ENCODE measurements at places on chromosomes 6 and 20.

- DNase-seq, result no peak
Measured at GRCh38 chr6:41859356-41859755, 35.8 kb downstream of the USP49 start.

DNA sequence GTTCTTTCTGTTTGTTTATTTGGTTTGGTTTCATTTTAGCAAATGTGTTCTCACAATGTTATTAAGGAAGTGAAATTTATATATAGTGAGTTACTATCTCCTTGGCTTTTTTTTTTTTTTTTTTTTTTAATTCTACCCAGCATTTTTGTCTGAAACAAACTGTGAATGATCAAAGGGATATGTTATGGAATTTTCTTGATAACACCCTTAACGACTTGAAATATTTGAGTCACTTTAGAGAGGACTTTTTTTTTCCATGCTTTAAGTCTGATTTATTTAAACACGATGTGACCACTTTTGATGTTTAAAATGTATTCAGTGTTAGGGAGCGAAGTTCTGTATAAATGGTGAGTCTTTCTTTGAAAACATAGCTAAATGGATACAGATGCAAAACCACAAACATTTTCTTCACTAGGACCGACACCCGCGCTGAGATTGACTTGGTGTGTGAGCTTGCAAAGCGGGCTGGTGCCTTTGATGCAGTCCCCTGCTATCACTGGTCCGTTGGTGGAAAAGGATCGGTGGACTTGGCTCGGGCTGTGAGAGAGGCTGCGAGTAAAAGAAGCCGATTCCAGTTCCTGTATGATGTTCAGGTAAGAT, 149.7 kb downstream of the MTHFD1L start:
- no peak for DNase-seq

GRCh38 chr6:96898241-96898851, 655 bp upstream of the NDUFAF4 start:
- no peak for DNase-seq

GRCh38 chr6:23783901-23784300, 342.1 kb upstream of the NRSN1 start:
- no peak for DNase-seq

DNA sequence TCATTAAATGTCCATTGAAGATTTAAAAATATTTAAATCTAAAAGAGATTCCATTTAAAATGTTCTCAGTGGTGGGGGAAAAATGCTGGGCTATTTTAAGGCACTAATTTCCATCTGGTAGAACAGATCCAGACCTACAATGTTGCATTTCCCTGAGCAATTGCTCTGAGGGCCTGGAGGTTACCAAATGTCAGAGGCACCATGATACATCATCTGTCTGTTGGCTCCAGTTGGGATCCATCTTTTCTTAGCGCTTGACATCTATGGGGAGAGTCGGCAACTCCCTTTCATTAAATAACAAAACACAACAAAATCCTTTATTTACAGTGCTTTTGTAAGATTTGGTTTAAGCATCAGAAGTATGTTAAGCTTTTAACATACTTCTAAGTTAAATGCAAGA, 224.5 kb downstream of the FOXC1 start:
- DNase-seq, result no peak

- DNase-seq, result no peak
Measured at GRCh38 chr20:63133481-63134091, 82.3 kb downstream of the YTHDF1 start.

GRCh38 chr20:37345339-37346235, at the start of gene SRC:
SRC (plus strand) TSS chr20:37346140; CDS start chr20:37384154, 38,014 bp downstream.
- no peak for DNase-seq

- no peak for DNase-seq
Measured at GRCh38 chr6:33888664-33889200, 84.9 kb upstream of the MLN start.

DNA sequence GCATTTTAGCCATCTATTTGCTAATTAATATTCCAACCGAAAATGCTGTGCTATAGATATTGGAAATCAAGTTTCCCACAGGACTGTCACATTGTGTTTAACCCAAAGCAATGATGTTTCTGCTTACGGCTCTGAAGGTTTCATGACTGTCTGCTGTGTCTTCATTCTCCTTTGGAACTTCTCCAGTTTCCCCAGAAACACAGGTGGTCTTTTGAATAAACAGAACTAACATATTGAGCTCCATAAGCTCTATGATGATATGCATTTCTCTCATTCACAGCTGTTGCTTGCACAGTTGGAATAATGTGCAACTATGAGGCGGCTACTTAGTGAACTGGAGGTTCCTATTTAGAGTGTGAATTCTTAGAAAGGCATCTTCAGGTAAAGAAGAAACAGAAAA, 266.0 kb upstream of the ID4 start:
- DNase-seq, result no peak

DNA sequence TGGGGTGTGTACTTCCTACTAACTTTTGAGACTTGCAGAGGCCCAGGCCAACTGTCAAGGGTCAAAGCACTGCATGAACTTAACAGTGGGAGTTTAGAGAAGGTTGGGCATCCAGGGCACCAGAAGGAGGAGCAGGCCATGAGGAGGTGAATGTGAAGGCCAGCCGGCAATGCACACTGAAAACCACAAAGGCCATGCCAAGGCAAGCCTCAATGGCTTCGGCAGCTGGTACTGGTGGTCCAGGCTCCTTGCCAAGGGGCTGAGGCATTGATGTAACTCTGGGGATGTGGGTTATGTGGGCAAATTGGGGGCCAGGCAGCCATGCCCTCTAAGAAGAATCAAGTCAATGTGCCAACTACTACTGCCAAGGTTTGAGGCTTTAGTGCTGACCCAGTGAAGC, 222.4 kb downstream of the UNC5CL start:
- no peak for DNase-seq

GRCh38 chr6:56655996-56656395, 13.3 kb upstream of the DST start:
- DNase-seq, result no peak

DNA sequence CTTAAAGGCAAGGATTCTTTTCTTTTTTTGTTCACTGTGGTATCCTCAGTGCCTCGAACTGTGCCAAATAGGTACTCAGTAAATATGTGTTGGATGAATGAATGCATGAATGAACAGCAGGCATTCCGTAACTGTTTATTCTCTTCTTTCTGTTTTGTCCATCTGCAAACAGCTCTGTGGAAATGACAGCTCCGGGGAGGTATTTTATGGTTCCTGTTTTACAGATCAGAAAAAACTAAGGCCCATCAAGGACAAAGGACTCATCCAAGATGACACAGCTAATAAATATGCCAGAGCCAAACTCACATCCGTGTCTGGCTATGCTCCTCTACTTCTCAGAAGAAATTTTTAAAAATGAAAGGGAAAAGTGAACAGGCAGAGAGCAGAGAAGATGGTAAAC, 21.0 kb downstream of the JPH2 start:
- DNase-seq, result no peak

GRCh38 chr6:151493161-151493803, 535 bp upstream of the CCDC170 start:
- no peak for DNase-seq

GRCh38 chr6:160124605-160125004, 3.0 kb downstream of the SLC22A1 start:
- no peak for DNase-seq

DNA sequence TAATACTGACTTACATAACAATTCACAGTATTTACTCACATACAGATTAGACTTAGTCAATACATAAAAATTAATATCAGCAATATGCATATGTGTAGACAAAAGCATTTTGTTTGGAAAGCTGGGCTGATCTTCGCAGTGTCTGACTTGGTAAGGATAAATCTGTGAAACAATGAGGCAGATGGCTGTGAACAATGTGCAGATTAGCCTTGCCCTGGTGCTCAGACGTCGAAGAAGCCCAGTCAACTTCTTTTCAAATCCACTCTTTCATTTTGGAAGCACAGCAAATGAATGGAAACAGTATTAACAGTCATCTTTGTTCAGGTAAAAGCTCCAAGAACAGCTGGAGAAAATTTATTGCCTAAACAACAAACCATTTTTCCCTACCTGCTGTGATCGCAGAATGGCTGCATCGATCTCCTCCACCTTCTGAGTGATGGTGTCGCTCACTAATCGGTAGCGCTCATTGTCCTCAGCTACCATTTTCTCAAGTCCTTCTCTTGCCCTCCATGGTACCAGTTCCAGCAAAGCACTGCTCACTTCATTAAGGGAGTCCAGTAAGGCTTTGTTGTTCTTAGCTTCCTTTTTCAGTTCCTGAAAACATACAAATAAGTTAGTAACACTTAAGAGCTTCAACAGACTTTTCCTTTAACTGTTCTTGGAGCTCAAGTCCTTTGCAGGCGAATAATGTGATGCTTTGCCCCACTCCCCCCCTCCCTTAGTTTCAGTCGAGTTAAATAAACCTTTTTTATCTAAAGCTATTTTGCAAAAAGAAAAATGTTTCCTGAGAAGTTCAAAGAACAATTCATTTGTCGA, 116.5 kb downstream of the DST start:
- no peak for DNase-seq

GRCh38 chr6:6920987-6921313, 186.8 kb upstream of the RREB1 start:
- no peak for DNase-seq

GRCh38 chr6:36765594-36766398, 68.2 kb downstream of the RAB44 start:
- DNase-seq, result no peak

GRCh38 chr20:41004531-41005360, 23.9 kb upstream of the TOP1 start:
- no peak for DNase-seq

DNA sequence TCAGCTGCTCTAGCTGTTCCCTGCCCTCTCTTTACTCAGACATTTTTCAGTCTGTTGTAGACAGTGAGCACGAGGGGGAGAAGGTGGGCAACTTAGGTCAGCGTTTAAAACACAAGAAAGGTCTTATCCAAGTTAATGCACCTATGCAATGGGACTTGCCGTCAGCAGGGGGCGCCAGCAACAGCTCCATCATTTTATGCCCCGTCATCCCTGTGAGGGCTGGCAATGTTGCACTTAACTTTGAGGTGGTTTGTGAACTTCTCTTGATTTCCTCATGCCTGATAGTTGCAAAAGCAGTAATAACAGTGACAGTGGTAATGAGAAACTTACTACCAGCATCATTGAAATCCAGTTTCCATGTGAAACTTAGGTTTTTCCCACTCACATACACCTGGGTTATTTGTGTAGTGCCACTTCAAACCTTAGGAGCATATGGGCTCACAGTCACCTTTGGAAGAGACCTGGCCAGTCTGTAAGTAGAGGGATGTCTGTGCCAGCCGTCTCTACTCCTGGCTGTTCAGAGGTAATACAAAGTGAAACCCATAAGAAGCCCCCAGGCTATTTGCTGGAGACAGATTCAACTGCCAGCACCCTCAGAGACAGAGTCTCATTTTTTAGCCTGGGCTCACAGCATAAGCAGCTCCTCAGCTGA, 44.9 kb upstream of the ID1 start:
- peak; percentile 84 for DNase-seq

GRCh38 chr6:146628350-146628749, 29.6 kb downstream of the ADGB start:
- DNase-seq, result no peak

GRCh38 chr6:131060311-131060710, 2.7 kb downstream of the EPB41L2 start:
- DNase-seq, result no peak

DNA sequence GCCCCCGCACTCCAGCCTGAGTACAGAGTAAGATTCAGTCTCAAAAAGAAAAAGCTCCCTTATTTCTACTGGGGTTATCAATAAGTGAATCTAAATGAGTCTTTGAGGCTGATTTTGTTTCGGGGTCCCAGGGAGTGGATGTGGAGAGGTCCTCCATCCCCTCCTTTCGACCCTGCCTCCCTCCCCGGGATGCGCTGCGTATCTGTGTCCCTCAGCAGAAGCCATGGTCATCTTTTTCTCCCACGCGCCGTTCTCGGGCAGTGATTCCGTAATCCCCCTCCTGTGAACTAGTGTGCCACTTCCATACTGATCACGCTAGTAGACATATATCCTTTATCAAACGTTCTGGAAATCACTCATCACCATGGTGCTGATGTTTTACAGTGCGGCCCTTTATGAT, 152.9 kb downstream of the CDH4 start:
- DNase-seq, result no peak

DNA sequence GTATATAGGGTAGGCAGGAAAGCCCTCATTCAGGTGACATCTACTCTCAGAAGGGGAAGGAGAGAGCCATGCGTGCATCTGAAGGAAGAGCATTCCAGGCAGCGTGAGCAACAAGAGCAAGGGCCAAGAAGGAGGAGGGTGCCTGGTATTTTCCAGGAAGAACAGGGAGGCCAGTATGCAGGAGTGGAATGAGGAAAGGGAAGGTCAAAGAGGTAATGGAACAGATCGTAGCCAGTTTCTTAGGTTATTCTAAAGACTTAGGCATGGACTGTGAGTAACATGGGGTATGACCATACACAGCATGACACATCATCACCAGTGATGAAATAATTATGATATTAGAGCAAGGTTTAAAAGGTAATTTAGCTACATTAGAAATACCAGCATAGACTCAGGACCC, 24.1 kb downstream of the ALDH8A1 start:
- no peak for DNase-seq

- no peak for DNase-seq
Measured at GRCh38 chr6:91387290-91388059, 800.6 kb upstream of the MAP3K7 start.

DNA sequence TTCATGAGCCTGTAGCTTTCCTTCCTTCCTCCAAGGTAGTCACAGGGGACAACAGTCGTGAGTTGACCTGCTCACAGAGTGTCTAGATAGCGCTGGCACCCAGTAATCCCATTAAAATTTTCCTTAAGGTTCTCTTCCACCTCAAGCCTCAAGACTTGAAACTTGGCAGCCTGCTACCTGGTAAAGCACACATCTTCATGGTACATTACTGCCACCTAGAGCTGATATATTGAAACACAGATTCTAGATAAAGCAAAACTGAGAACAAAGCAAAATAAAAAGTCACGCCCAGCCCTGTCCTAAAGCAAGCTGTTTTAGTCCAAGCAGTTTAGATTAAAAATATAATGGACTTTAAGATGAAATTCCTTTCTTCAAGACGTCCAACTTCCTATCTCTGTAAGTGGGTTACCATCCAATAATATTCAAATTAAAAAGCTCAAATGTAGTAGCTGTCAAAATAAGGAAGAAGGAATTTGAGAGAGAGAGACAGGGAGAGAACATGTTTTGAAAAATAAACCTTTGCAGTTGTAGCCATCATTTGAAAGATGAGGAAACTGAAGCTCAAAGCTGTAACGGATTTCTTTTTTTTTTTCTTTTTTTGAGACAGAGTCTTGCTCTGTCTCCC, 50.7 kb upstream of the CD83 start:
- DNase-seq, result no peak

DNA sequence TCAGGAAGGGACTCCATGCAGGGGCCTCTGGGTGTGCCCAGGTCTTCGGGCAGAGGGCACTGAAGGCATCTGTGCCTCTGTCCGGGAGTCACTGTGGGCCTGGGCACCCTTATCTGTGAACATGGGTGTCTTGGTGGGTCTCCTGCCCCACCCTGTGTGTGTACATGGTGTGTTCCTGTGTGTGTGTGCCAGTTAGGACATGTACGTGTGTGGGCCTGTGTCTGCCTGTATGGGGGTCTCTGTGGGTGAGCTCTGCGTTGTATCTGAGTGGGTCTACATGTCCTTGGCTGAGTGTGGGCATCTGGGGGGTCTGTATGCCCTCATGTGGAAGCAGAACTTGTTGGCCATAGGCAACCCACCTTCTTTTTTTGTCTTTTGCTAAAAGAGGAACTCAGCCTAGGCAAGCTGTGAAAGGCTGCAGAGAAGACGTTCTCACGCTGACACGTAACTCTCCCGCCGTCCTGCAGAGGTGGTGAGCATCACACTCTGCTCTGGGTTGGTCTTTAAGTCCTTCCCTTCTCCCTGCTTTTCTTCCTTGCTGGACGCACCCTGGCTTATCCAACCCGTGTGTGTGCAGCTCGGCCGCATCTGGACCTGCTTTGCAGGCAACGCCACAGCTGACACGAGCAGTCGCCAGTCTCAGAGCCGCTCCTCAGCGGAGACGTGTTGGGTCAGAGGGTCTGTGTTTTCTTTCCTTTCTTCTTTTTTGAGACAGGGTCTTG, 532 bp upstream of the NPBWR2 start:
- no peak for DNase-seq

Measured in Panc1 (cell line).